ENCODE measurements at places on chromosomes 7 and 10. TPM values are rescaled to one million over a fixed set of nuclear protein-coding genes. Genes with fewer than 3 reads are reported as not detected.

Gene LEP
- 0.50 TPM for polyA plus RNA-seq

Gene PPP1R9A
- polyA plus RNA-seq: 10.5 TPM

- DNase-seq: no peak
Observed at GRCh38 chr7:2490181-2490651, 14.0 kb upstream of the GRIFIN start.

- DNase-seq: no peak
Observed at GRCh38 chr10:75126277-75126676, 14.8 kb downstream of the SAMD8 start.

DNA sequence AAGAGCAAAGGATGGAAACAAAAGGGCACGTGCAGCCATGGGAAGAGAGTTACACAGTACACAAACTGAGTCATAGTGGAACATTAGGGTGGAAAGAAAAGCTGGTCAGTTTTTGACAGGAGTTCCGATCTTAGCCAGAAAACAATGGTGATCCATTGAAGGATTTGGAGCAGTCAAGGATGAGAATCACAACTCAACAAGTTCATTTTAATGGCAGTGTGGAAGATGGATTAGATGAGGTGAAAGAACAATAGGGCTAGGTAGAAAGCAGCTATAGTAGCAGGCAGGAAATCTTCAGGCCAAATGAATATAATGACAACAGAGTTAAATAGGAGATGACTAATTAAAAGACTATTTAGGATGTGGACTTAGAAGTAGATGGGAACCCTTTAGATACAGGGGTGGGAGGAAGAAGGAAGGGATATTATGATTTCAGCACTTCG is 136.3 kb downstream of the DOCK4 start:
- DNase-seq: no peak

Gene SAP25
- 9.6 TPM for polyA plus RNA-seq

GRCh38 chr7:73948287-73948686 is 79.7 kb upstream of the ELN start:
- no peak for DNase-seq

- DNase-seq: no peak
Observed at GRCh38 chr7:34277016-34277802, 371.9 kb downstream of the BMPER start.

DNA sequence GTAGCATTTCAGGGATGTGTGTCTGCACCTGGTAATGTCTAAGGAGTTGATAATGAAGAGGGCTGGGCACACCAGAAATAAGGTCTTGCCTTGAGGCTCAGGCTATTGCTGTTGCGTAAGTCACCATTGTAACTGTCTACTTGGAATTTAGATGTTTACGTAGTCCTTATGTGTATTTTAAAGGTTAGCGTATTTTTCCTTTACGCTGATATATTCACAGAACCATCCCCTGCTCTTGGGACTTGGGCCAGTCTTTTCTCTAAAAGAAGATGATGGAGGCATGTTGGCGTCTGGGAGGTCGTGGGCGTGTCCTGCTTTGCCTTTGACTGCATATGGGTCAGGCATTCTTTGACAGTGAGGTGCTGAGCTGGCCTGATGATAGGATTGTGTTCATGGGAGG is 14.7 kb downstream of the WDR37 start:
- no peak for DNase-seq

DNA sequence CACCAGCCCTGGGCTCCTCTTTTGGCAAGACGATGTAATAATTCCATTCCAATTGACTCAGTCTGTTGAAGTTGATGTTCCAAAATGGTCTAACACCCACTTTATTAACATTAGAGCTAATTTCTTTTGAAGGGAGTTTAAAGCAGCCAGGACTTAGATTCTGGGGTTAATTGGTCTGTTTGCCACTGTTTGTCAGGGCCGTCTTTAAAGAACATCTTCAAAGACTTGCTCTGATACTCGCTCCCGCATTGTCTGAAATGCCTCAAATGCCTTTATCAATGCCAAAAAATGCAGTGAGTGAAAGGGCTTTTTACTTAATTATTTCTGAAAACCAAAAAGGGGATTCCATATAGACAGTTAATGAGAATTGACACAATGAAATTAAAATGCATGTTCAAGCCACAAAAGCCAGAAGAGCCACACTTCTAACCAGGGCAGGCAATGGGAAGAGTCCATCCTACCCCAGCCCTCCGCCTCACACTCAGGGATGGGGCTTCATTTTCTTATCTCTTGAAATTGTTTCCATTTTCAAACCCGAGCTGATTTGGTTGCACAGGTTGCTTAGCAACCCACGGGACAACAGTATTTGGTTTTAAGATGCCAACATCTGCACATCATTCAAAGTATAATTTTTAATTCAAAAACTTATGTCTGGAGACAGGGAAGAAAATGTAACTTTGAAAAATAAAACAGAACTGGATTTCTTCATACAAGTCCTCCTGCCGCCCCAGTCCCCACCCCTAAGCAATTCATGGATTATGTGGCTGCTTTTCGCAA is 163.0 kb downstream of the FGFR2 start:
- no peak for DNase-seq

DNA sequence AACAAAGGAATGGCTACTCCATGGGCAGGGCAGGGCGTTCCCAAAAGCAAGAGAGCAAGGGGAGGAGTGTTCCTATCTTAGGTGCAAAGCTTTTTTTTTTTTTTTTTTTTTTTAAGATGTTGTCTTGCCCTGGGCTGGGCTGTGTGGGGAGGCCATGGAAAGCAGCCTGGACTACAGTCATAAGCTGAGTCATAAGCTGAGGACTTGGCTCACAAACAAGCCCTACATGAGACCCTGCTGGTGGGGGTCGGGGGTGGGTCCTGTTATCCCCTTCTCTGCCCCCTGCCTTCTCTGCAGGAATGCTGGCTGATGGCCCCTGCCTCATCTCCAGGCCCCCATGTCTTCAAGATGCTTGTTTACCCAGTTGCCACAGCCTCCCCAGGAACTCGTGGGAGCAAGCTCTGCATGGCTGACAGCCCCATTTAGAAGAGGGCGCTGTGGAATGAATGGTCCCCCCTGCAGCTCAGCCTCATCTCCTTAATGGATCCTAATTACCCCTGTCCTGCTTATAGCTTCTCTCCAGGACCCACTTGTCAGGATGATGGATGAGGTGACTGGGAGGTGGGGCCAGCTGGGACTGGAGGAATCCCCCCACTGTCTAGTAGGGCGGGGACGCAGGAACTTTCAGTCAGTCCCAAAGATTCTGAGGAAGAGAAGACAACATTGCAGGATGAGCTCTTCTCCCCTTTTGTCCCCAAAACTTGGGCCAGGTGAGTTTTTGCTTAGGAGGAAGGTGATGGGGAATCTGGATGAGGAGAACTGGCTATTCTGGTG is 340.8 kb upstream of the PODXL start:
- no peak for DNase-seq

DNA sequence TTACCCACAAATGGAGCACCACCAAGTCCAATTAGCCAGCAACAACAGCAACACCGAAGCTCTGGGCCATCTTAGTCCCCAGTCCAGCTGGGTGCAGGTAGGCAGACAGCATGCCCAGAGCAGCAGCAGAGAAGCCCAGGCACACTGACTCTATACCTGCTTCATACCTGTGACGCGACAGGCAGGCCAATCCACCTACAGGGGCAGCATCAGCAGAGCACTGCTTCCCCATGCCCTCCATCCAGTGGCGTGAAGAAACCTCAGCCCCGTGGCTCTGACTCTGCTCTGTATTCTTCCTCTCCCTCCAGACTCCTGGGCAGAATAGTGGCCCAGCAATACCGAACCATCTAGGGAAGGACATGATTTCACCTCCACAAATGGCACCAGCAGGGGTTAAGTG is 191.7 kb downstream of the AKR1D1 start:
- no peak for DNase-seq

DNA sequence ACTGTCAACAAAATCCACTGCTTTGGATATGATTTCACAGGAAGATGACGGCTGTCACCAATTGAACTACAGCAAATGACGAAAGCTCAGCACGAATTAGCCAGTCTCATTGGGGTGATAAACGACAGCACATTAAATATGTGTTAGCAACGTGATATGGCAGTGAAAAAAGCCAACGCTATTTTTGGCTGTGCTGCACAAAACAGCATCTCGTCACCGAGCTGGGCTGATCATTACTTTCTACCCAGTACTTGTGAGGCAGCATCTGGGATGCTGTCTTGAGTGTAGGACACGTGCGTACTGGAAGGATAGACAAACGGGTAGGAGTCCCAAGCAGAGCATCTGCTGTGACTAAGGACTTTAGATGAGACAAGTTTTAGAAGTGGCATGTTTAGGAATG is 138.3 kb downstream of the EXOC4 start:
- DNase-seq: no peak

Gene PRPS1L1
- polyA plus RNA-seq: not detected

Gene ZNF487
- 8.4 TPM for polyA plus RNA-seq

- DNase-seq: no peak
Observed at GRCh38 chr7:26153823-26154783, 2.1 kb downstream of the NFE2L3 start.

DNA sequence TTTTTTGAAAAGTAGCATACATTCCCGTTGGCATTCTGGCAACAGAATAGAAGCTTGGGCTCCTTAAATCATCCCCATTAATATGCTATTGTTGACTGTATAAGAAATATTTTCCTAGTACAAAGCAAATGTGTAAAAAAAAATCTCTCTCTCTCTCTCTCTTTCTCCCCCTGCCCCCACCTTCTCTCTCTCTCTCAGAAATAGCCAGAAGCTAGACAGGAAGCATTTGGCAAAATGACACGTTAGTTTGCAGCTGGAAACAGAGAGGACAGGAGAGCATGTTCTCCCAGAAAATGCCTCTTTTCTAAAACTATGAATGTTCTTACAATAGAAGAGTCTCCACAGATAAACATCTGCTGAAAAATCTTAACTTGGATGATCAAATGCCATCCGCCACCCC is 59.6 kb upstream of the AKR1E2 start:
- DNase-seq: no peak

Gene GHRHR
- polyA plus RNA-seq: 0.40 TPM

Gene GNGT1
- not detected for polyA plus RNA-seq

DNA sequence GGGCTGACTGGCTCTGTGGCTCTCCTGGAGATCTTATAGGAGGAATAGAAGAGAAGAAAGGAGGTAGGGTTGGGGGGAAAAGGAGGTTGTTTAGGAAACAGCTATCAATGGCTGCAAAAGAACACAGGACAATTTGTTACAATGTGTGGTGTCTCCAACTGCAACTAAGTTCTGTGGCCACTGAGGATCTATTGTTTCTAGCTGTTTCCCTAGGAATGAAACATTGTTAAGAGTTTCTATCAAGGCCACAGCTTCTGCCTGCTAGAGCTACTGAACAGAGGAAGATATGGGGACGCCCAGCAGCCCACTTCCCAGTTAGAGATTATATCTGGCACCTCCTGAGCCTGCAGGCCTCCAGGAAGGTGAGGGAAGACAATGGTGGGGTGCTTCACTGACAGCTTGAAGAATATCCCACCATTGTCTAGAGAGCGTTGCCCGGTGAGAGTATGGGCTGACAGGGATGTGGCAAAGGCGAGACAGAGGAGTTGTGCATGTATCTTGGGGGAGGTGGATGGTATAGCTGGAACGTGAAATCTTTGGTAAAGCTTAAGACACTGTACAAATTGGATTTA is 4.0 kb downstream of the SCD start:
- no peak for DNase-seq

Gene C10orf67
- 2.7 TPM for polyA plus RNA-seq

Gene PPP3CB
- 70.6 TPM for polyA plus RNA-seq

Gene ANKRD30A
- polyA plus RNA-seq: not detected

DNA sequence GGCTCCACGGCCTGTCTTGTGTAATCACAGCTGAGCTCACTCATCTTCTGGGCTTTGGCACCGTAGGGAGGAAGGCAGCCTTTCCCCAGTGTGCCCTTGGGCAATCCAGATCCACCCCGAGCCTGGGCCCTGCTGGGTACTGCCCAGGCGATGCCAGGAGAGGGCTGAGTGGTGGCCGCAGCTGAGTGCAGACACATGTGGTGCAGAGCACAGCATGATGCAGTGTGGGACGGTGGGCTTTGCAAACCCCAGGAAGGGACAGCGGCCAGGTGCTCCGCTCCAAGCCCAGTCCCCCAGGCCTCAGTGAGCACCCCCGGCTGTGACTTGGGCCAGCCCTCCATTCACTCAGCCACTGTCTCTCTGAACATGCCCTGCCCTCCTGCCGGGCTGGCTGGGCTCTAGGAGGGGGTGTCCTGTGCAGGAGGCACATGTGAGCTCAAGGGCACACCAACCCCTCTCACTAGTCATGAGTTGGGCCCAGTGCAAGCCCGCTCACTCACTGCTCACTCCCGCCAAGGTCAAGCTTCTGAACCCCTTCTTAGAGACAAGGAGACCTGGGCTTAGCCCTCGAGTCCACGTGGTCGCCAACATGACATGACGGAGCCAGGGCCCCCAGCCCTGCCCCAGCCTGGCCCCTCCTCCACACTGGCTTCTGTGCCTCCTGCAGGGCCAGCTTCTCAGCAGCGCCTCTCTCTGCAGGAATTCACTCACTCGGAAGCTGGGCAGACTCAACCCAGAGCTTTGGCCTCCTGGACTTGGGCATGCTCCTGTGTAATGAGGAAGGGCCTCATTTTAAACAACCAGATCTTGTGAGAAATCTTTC is 77.5 kb upstream of the INSIG1 start:
- DNase-seq: no peak

Gene COX19
- polyA plus RNA-seq: 12.2 TPM

GRCh38 chr10:34815185-34816084 is at the start of gene PARD3:
PARD3 (minus strand) TSS chr10:34815296; CDS start chr10:34814995, 301 bp downstream.
- peak; percentile 41 for DNase-seq

GRCh38 chr7:69060516-69060915 is 537.8 kb upstream of the AUTS2 start:
- DNase-seq: no peak

Gene MALSU1
- 47.0 TPM for polyA plus RNA-seq

Gene GPR15LG
- 0.19 TPM for polyA plus RNA-seq

Gene CCL24
- polyA plus RNA-seq: not detected

- no peak for DNase-seq
Observed at GRCh38 chr7:4854916-4855315, 6.9 kb downstream of the PAPOLB start.

DNA sequence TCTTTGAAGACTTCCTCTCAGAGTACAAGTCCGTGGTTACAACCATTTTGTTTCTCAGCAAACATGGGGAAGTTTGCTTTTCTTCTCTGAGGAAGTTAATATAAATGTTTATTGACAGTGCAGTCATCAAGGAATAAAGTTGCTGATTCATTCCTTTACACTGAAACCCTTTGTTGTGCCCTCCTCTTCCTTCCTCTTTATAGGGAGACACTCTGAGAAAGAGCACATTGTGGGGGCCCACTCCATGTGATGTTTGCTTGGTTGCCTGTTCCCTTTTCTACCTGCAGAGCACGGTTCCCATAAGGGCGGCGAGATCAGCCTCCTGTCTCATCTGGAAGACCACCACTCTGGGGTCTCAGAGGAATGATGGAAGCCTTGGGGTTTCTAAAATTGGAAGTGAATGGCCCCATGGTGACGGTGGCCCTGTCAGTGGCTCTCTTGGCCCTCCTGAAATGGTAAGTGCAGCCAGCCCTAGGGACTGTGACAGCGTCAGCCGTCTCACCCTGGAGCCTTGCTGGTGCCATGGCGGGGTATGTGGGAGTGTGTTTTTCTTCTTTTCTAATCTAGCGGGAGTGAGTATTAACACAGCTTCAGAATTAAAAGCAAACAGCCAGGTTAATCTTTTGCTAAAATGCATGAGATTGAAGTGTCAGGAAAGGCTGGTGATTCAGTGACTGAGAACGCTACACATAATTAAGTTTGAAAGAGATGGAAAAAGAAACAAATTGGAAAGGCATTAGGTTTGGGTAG is at the start of gene TBXAS1:
TBXAS1 (plus strand) TSS at position 240 of the 750 bp plus-strand sequence; CDS start at position 367, 127 bp downstream.
- DNase-seq: peak; percentile 70

Gene CPEB3
- polyA plus RNA-seq: 2.3 TPM

- no peak for DNase-seq
Observed at GRCh38 chr7:69439636-69440325, 158.5 kb upstream of the AUTS2 start.

All from left renal pelvis (tissue), 4 donors.